Activated CD8-positive, alpha-beta memory T cell treated with anti-CD3 and anti-CD28 coated beads for 1 hour (primary cell): ENCODE measurements at places on chromosomes 3 and 15.

DNA sequence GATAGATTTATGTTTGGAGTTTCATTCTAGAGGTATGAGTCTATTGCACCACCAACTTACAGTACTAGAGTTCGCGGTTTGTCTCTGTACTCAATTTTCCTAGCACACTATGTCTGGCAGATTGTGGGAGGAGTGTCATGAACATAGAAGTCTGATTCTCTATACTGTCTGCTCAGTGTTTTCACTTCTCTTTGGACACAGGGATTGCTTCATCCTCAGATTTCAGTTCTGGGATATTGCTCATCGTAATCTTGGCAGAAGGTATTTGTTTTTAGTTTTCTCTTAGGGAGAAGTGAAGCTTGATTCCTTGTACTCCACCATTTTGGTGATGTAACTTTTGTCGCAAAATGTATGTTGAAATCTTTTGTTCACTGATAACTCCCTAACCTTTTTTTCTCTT, 27.8 kb upstream of the AZI2 start:
- DNase-seq: no peak

- DNase-seq: no peak
These were observed 35.9 kb downstream of the EOGT start for GRCh38 chr3:68977486-68978167.

DNA sequence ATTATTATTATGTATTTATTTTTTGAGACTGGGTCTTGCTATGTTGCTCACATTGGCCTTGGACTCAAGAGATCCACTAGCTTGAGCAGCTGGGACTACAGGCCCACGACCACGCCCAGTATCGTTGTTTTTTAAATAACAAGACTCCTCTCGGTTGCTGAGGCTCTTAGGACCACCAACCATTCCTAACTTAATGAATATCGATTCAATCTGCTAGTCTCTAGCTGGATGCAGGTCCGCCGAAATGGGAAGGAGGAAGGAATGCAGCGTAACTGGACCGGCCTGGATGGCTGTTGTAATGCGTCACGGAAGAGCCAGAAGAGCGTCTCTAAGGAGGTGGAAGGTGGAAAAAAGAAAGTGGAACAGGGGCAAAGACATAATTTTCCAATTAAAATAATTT, 1.7 kb downstream of the ANXA2 start:
- DNase-seq: no peak

DNA sequence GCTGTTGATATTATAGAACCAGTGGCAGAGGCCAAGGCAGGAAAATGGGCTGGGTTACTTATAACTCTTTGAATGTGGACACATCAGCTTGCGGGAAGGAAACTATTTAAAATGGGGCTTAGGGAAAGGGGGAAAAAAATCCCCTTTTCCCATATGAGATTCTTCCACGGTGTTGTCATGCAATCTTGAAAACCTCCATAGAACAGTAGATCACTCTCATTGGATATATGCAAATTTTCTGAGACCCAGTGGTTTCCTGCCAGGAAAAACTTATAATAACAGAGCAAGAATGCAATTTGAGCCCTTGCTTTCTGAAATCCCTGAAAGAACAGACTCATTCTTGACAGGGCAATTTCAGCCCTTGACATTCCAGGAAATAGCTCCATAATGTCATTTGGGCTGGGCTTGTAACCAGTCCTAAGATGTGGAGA, 31.1 kb downstream of the TMEM212 start:
- DNase-seq: no peak

- no peak for DNase-seq
These were observed 266.2 kb downstream of the ABHD5 start for GRCh38 chr3:43956945-43957344.

DNA sequence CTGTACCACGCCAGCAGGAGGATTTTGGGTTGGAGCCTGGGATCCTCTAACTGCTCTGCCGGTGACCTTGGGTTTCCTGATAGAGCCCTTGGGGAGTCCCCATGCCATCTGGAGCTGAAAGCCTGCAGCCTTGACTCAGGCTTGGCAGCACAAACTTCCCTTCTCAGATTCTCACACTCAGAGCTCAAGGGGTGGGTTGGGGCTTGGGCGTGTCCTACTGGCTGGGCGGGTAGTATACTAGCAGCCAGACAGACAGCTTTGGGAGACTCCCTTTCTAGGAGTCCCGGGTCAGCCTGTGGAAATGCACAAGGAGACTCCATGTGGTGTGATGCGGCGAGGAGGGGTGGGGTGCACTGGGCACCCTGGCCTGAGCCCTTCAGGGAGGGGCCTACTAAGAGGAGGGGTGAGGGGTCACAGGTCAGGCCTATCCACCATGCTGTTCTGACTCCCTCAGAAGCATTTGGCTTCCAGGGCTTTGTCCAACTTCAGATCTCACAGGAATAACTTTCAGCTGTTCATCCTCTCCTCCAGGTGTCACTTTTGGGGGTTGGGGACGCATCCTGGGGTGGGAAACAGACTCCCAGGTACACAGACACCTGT, 21.6 kb upstream of the PLXNA1 start:
- DNase-seq: no peak

DNA sequence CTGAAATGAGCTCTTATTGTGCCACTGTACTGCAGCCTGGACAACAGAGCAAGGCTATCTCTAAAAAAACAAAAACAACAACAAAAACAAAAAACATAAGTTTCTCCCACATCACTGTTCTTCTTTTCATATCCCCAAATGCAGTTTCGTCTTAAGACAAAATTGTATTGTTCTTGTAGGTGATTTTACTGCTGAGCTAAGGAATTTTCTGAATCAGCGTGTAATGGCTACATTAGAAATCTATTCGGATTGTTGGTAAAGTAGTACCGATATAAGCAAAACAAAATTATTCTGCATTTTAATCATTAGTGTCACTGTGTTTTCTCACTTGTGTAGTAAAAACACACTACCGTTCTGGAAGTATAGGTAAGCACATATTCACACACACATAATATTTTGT, 512.5 kb downstream of the ROBO1 start:
- no peak for DNase-seq

DNA sequence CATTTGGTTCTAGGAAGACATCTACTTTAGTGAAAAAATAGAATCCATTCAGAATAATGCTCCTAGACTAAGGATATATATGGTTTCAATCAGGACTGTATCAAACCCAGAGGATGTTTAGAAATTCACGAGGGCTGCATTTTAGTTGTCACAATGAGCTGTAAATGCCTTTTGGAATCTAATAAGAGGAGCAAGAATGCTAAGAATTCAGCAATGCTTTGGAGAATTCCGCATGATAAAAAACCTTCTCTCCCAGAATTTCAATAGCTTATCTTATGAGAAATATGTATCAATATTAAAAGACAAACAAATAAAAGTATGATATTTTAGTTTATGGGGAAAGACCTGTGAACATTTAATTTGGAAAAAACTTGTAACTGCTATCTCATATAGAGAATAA, 885.1 kb downstream of the ZPLD1 start:
- no peak for DNase-seq

- no peak for DNase-seq
These were observed 1.0 kb upstream of the CCR5 start for GRCh38 chr3:46369675-46370132.

DNA sequence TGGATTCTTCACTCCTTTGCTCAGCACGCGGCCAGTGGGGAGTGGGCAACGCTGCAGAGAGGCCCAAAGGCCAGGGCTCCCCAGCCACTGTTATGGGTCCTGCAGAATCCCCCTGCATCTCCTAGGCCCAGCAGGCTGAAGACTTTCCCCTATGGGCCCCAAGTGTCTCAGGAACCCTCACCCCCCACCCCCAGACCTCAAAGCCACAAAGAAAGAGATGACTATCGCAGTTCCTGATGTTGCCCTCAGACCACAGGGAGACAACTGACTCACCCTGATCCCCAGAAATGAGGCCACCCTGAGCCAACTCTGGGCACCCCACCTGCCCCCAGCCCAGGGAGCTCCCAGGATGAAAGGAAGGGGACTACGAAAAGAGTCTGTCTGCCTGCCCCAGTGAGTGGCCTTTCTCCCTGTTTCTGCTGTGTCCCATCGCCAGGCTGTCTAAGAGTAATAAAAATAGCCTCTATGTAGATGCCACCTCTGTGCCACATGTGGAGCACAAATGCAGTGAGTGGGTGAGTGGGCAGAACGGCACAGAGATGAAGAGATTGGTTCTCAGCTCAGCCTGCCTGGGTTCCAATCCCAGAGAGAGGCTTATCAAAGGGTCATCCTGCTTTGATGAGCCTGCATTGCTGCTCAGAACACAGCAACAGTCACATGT, 283.0 kb downstream of the UACA start:
- DNase-seq: no peak

DNA sequence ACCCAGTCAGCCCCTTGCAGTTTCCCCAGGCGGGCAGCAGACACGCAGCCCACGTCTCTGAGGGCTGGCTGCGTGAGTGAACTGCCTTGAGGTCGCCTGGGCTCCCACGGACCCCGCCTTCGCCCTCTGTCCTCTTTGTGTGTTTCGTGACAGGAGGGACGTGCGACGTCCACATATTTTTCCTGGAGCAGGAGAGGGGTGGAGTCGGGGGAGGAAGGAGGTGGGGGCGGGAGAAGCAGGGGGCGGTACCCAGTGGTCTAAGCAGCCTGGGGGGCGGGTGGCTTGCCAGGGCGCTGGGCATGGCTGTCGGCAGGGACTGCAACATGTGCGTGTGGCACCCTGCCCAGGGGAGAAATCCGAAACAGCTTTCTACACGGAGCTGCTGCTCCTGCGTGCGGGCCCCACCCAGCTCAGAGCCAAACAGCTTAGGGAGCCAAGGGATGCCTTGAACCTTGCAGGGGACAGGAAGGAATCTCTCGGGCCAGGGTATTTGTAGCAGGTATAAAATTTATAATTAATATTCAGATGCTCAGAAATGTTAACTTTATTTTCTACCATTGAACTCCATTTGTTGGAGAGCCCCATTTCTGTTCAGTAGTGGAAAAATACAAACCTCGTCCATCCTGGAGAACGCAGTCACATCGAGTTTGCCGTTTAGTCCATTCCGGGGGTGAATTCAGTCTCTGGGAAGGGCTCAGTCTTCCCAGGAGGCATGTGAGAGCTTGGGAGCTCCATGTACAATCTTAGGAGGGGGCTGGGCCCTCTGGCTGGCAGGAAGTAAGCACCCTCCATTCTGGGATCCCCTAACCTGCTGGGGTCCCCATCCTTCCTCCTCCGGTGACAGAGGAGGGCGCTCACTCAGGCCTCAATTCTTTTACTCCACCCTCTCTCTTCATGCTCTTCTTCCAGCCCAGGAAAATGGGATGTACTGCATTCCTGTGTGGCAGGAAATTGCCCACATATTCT, 79.1 kb upstream of the MEF2A start:
- DNase-seq: no peak

GRCh38 chr3:114216186-114216970, 21.0 kb downstream of the ZNF80 start:
- DNase-seq: no peak

GRCh38 chr3:146823622-146824021, 218.5 kb upstream of the PLSCR5 start:
- no peak for DNase-seq

DNA sequence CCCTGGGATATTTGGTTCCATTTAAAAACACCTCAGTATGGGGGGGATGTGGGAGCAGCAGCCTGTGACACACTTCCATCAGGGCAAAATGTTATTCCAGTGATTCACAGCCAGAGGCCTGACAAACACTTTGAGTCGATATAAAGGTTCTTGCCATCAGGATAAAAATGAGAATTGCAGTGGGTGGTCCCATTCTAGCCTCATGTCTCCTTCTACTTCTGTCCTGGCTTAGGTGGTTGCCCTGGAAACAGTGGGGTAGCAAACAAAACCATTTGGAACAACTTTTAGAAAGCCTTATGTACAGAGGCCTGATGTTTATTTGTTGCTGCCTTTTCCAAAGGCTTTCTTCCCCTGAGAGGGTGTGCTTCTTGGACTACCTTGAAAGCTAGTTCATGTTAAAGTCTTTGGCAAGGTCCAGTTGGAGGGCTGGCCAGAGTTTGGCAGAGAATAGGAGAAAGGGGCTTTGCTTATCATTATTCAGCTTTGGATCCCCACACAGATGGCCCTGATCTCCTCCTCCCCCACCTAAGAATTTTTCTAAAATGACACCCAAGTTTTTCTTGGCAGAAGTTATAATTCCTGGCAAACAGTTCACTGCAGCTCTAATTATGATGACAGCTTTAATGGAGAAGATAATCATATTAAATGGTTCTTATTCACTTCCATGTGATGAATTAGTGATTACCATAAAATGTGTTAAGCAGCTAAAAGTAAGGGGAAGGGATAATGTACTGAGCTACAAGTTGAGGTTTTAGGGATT, 84.2 kb upstream of the ZNF280D start:
- no peak for DNase-seq

DNA sequence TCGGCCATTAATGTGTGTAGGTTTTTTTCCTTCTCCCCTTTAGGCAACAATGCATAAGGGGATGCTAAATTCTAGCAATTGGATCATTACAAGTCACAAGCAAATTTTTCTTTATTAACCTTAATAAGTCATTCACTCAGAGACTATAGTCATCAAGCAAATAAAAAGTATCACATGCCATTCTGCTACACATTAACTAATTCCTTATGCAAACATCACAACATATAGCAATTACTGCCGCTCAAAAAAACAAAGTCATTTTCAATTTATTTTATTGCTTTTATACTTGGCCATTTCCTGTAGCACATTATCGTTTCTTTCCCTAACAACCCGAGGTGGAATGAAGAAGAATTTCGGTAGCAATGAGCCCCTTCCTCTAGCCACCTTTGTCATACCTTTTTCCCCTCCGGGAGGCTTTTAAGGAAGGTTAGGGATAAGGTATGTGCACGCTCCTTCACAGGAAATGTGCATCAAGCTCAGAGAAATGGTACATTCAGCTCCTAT, 421.2 kb downstream of the TIGIT start:
- no peak for DNase-seq

DNA sequence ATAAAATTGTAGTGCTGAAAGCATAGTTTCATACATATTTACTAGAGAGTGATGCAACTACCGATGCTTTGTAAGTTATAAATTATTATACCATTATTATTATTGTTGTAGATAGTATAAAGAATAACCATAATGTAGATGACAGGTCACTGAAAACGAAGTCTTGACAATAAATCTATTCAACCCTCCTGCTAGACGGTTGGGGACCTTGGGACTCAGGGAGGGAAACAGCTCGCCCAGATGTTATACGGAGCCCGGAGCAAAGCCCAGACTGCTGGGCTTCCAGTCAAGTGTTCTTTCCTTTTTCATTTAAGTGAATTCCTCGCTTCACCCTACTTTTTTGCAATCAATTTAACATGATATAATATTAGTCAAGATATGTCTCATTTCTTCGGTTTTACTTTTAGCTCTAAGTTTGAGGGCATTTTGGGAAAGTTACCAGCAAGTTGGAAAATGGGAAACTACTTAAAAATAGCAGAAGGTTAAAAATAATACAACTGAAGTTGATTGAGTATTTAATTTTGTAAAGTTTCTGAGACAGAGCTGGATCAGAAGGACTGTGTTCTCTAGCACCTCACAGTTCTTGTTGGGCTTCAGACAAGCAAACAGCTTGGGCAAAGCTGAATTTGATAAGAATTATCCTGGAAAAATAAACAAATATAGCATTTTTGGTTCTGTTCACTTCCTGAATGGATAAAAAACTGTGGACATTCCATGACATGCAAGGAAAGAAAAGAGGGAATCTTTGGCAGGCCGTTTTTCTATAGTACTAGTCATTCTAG, 173.4 kb upstream of the TP63 start:
- DNase-seq: no peak
